ENCODE measurements at places on chromosomes 6 and 20.

DNA sequence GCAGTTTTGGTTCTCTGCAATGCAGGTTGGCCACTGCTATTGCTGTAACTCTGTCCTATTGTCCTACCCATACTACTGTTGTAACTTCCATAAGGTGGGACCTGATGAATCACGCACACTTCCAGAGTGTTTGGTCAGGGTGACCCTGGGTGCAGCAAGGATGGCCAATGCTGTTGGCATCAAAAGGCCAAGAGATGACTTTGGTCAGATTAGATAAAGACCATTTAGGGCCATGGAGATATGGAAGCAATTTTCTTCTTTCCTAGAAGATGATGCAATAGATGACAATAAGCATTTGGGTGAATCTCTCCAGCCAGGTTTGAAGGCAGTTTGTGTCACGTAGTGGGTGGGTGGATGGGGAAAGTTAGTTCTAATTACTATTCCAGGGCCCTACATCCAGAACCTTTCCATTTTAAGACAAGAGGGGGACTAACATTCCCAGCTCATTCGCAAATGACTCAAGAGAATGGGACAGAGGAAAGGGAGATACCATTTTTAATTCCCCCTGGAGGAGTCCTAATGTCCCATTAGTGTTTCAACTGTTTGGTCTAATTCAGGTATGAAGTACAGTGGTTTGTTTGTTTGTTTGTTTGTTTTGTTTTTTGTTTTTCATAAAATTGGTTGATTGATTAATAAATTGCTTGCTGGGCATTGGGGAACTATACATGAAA lies 35.6 kb downstream of the KLHL31 start:
- no peak for DNase-seq

DNA sequence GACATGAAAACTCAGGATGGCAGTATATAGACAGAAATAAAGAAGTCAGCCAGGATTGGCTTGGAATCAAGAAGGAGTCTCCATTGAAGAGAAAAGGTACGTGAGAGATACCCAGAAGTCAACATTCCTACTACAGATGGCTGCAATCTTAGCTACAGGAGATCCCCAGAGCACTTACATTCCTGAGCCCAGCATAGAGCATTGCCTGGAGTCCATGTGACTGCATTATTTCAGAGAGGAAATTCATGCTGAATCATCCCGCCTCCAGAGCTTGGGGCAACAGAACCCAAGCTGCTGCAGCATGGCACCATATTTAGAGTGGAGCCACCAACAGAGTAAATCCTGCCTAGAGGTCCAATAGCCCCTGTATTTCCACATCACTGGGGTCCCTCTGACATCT lies 125.0 kb upstream of the GRIK2 start:
- no peak for DNase-seq

DNA sequence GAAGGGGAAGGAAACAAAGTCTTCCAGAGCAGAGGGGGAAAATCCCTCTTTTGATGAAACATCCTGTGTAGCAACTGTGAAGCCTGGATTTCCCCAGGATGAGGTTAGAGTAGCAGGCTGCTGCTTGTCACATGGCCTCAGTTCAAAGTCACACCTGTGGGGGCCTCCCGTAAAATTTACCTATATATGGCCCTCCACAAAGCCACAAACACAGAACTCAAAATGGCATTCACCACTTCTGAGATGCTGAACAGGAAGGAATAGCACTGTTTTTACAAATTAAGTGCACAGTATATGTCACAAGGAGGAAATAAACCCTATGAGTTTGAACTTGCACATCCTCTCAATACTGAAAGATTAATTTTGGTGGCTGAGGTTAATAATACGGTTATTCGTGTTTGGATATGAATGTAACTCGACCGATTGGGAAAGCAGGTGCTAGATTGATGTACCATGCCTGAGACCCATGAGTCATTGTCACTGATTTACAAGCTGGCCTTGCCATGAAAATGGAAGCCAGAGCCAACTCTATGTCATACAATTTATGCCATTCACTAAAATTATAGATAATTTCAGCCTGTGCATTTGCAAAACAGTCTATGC lies 70.6 kb downstream of the SGK1 start:
- DNase-seq, result peak; percentile 82

- no peak for DNase-seq
These were observed 46.5 kb downstream of the SMLR1 start for GRCh38 chr6:130873746-130874145.

GRCh38 chr6:138162955-138163575 lies 1.3 kb downstream of the ARFGEF3 start:
- no peak for DNase-seq
